Activated T-cell treated with anti-CD3 and anti-CD28 coated beads, Interleukin-2, amount 50 U/mL, for 72 hours (primary cell): ENCODE measurements at places on chromosomes 3 and 15.

GRCh38 chr15:54540721-54541120 lies 562.5 kb downstream of the UNC13C start:
- no peak for DNase-seq

DNA sequence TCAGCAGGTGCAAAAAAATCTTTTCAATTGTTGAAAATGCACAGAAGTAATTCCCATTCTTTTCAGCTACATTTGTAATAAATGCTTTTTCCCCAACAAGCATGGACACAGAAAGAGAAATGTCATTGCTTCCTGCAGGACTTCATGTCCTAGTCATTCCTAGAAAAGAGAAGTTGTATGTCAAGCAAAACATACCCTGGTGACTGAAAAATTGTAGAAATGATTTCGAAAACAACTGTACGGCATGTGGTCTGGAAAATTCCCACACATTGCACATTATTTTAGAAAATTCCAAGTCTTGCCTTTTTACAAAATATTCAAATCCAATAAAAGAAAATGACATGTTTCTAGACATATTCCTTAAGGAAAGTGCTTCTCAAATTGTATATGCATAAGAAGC lies 50.4 kb upstream of the ALCAM start:
- no peak for DNase-seq

GRCh38 chr3:138914870-138915502 lies 32.0 kb downstream of the FOXL2 start:
- no peak for DNase-seq

DNA sequence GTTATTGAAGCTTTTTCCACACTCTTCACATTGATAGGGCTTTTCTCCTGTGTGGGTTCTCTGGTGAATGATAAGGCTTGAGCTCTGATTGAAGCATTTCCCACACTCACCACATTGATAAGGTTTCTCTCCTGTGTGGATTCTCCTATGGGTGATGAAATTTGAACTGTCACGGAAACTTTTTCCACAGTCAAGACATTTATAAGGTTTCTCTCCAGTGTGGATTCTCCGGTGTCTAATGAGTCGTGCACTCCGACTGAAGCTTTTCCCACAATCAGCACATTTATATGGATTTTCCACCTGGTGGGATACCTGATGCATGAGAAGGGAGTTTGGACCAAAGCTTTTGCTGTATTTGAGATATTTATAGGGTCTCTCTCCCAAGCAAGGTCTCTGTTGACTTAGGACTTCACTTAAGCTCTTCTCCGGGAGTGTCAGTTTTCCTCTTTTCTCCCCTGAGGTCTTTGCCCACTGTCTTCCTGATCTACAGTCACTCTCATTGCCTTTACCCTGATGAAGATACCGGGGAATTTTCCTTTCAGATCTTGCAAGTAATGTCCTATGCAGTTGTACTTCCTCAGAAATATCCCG lies 9.4 kb downstream of the ZSCAN29 start:
- DNase-seq = no peak

DNA sequence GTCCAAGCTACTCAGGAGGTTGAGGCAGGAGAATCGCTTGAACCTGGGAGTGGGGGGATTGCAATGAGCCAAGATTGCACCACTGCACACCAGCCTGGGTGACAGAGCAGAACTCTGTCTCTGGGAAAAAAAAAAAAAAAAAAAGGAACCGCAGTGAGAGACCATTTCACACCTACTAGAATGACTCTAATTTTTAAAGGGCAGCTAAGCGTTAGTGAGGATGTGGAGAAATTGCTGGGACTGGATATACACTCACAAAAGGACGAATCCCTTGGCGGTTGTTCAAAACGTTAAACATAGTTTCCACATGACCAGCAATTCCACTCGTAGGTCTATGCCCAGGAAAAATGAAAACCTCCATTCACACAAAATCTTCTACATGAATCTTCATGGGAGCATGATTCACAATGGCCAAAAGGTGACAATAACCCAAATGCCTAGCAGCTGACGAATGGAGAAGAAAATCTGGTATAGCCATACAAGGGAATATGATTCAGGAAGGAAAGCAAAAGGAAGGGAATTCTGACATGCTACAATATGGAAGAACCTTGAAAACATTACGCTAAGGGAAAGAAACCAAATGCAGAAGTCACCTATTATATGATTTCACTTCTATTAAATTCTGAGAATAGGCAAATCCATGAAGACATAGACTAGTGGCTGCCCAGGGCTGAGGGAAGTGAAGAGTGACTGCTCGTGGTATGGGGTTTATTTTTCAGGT lies 127.0 kb downstream of the CHSY1 start:
- DNase-seq = no peak

DNA sequence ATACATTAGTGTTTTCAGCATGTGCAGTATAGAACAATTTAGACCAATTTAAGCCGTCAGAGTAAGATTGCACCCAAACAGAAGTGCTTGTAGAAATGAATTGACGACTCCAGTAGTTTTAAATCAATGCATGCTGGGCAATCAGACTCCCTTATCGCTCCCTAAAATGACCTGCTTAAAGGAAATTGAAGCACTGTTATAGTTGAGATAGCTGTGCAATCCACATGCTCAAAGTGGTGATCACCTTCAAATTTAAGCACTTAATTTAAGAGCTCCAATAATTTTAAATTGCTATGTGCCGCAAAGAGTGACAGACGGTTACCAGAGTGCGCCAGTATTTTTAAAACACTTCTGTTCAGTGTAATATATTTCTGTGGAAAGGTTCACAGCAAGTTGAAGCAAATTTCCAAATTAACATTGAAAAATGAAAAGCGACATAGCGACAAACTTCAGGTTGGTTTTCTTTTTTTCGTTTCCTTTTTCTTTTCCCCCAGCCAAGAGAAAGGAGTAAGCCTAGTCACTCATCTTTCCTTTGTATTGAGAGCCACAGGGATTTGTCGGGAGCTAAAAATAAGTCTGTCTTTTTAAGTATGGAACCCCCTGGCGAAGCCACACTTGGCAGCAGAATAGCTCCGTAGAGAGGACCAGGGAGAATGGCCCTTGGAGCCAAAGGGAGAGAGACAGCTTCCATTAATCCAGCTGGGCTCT lies 436.4 kb upstream of the RBMS3 start:
- no peak for DNase-seq

DNA sequence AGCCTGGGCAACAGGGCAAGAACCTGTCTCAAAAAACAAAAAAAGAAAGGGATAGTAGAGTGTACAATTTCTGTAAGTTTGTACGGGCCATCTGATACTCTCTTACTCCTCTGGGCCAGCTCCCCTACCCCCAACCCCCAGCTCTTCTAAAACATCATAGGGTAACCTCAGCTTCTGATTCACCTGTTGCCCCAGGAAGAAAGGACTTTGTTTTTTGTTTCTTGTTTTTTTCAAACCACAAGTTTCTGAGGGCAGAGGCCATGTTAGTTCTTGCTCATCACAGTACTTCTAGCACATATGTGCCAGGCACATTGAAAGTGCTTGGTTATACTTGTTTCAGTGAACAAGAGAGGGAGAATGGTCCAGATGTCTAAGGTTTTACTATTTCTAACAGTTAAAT lies 20.2 kb downstream of the ATOSA start:
- peak; percentile 70 for DNase-seq

GRCh38 chr15:43541785-43542184 lies 24.4 kb downstream of the MAP1A start:
- DNase-seq = no peak

DNA sequence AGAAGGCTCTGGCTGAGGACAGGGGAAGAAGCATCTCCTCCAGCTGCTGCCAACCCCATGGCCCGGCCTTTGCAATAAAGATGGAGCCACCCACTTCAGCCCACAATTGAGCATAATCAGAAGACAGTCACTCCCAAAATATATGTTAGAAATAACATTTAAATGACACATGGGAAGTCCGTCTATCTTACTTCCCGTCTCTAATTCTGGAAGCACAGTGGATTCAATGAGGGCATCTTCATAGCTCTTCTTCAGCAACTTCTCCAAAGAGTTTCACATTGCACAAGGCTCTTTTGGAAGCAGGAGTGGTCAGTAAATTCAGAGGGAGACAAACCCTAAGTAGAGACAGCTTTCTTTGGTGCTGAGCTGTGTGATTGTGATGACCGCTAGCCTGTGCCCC lies 67.0 kb upstream of the SEC61A1 start:
- no peak for DNase-seq

DNA sequence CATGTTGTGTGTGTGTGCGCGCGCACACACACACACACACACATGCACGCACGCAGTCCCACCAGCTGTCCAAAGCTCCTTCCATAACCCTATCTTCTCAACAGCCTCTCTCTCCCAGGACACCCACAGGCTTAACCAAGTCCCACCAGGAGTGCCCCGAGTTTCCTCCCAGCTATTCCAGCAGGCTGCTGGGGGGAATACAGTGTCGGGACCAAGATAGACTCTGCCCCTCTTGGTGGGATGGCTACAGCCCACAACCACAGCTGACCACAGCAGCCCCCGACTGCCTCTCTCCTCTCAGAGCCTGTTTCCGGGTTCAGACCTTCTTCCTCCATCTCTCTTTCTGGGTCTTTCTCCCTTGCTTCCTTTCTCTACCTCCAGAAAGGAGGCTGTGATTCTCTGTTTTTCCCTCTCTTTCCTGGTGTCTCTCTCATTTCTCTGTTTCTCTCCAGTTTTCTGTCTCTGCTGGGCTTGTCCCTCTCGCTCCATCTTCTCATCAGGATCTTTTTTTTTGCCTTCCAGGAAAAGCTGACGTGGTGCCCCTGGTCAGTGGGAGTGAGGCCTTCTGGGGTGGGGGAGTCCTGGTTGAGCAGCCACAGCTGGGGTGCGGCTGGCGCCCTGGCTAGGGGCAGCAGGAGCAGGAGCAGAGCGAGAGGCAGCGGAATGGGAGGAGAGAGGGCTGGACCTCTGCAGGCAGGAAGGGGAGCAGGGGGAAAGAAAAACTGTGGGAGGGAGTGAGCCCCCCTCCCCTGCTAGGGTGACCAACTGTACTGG lies 3.3 kb upstream of the ISLR start:
- DNase-seq = no peak

DNA sequence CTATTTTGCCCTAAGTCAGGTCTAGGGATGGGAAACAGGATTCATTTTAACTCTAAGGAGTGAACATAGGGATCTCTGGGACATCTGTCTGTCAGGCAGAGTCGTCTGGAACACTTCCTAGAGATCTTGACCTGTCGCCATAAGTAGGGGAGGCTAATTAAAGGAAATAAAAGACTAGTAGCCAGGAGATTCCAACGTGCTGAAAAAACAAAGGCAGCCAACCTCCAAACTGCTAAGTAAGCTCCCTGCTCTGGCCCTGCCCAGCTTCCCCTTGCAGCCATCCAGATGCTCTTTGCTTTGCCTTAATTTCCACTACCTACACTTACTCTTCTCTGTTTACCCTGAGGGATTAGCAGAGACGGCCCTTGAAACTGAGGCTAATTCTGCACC lies 18.4 kb upstream of the TSEN2 start:
- no peak for DNase-seq

- no peak for DNase-seq
These were observed 71.5 kb downstream of the SLC12A8 start for GRCh38 chr3:125140818-125141595.

- DNase-seq = no peak
These were observed 15.0 kb downstream of the PTH1R start for GRCh38 chr3:46892285-46893145.

DNA sequence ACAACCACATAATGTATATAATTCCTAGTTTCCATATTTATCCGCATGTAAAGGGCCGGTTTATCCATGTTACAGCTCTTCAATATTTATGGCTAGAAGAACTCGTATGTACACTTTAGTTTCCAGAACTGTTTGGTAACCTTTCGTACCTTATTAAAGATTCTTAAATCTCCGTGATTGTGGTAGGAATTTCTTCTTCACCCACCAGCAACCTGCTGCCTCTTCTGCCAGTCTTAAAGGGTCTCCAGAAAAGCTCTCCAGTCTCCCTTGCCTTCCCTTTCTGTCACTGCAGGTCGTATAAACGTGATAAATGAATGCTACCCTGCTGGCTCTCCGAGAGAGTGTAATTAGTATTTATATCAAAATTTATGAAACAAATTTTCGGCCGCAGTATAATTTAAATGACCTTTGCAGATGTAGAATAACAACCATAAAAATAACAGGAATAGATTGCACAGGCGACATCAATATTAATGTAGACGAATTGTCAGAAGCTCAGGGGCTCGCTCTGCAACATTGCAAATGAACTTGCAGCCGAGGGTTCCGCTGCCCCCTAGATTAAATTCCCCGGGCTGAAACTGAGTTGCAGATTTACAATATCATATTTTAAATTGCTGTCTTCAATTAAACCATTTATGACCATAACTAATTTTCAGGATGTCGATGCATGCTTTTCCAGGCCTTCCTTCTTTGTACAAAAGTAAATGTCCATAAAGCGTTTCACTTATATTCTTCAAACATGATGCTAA lies 5.4 kb downstream of the ZIC1 start:
- DNase-seq = no peak

DNA sequence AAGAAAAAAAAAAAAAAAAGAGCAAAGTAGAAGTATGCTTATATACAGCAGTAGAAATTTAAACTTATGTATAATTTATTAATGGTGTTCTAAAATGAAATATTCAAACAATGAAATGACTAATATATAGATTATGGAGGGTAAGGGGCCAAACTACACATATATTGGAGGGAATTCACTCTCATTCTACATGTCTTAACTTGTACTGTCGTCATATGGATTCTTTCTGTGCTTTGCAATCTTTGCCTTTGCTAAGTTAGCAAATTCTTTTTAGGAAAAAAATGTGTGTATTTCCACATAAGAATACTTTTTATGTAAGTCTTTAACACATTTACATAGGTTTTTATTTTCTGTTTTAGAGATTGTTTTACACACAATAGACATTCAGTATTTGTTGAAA lies 118.9 kb upstream of the MBNL1 start:
- no peak for DNase-seq

DNA sequence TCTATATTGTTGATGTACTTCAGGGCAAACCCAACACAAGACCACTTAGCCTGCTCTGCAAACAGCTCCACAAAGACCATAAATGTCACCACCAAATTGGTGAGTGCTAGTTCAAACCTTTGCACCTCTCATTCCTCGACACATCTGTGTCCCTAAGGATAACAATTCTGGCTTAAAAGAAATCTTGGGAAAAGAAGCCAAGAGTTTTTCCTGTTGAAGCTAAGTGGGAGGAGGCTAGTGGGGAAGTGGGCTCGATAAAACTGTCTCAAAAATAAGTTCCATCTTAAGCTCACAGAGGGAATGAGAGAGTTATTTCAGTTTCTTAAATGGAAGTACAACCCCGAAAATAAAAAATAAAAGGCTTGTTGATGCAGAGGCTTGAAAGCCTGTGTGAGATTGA lies 40.4 kb upstream of the PRICKLE2 start:
- DNase-seq = no peak

- DNase-seq = no peak
These were observed 14.3 kb upstream of the P2RY12 start for GRCh38 chr3:151398895-151399294.

- DNase-seq = peak; percentile 72
These were observed 1.1 kb downstream of the EDEM1 start for GRCh38 chr3:5188419-5189221.

GRCh38 chr3:182697345-182697919 lies 95.9 kb upstream of the ATP11B start:
- DNase-seq = no peak

DNA sequence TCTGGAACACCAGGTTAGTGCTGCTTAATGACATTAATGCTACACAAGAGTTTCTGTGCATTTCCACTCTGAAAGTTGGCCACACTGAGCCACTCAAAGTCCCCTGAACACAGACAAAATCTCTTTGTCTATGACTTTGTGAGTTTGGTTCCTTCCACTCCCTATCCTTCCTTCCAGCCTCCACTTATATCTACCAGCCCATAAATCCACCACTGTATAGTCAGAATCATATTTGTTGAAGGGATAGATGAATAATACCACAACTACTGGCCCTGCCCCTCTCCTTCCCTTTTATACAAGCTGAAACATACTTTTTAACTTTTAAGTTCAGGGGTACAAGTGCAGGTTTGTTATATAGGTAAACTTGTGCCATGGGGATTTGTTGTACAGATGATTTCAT lies 127.5 kb downstream of the ABHD5 start:
- DNase-seq = no peak
